Lower lobe of right lung (tissue), 2 donors: ENCODE measurements at places on chromosomes 12 and 14. TPM values are rescaled to one million over a fixed set of nuclear protein-coding genes. Genes with fewer than 3 reads are reported as not detected.

Gene STAC3
- 8.7 TPM for total RNA-seq

Gene LRRC10
- not detected for total RNA-seq

Gene VDR
- 24.3 TPM for total RNA-seq

Gene FAM222A
- 2.4 TPM for total RNA-seq

Gene AICDA
- total RNA-seq = 0.77 TPM

Gene KIF26A
- 4.4 TPM for total RNA-seq

Gene EPYC
- not detected for total RNA-seq

Gene SYNDIG1L
- 1.6 TPM for total RNA-seq

Gene AMDHD1
- 1.8 TPM for total RNA-seq

Gene ASIC1
- total RNA-seq = 1.6 TPM

Gene EIF2B2
- 30.4 TPM for total RNA-seq

Gene PAH
- not detected for total RNA-seq
